ENCODE measurements at places on chromosomes 3 and 15.

DNA sequence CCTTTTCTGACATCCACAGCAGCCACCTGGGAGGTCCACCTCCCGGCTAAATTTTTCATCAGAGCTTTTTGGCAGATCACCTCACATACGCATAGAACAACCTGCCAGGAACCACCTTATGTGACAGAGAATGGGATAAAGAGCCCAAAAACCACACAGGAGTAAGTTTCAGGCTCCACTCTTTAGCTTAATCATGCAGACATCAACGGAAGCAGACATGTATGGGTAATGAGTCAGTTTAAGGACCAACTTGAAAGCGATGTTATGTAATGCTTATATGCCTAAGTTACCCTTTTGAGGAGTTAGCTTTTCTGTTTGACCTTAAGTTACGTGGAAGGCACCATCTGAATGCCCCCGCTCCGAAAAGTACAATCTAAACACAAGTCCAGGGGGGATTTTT, 183.3 kb upstream of the BHLHE40 start:
- no peak for DNase-seq

DNA sequence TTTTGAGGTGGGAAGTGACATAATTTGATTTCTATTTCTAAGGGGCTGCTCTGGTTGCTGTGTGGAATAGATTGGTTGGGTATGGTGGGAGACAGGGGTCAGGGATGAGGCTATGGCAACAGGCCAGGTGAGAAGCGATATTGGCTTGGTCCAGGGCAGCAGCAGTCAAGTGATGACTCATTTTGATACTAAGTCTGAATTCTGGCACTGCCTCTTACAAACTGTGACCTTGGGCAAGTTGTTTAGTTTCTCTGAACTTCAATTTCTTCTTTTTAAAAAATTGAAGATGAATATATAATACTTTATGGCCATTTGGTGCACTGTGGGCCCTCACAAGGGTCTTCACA, 40.4 kb upstream of the CLSTN2 start:
- no peak for DNase-seq

DNA sequence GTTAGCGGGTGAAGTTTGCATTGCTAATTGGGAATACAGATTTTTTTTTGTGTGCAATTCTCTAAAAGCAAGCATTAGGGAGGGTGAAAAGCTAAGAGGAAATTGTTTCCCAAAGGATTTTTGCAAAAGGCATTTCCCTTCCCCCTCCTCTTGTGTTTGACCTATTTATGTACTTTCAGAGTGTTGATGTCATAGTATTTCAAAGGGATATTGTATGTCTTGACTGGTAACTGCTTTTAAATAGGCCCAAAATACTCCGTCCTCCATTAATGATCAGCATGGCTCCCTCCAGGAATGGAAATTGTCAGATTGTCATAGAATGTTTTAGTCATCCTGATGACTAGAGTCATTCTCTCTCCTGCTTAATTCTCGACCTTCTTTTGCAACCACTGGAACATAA, 32.4 kb downstream of the TRIM71 start:
- DNase-seq: no peak

- DNase-seq: no peak
Measured at GRCh38 chr3:184379358-184380184, at the start of gene CHRD. Gene CHRD, plus strand, starts transcription at chr3:184380054. Its CDS starts 265 bp downstream, at chr3:184380319.

DNA sequence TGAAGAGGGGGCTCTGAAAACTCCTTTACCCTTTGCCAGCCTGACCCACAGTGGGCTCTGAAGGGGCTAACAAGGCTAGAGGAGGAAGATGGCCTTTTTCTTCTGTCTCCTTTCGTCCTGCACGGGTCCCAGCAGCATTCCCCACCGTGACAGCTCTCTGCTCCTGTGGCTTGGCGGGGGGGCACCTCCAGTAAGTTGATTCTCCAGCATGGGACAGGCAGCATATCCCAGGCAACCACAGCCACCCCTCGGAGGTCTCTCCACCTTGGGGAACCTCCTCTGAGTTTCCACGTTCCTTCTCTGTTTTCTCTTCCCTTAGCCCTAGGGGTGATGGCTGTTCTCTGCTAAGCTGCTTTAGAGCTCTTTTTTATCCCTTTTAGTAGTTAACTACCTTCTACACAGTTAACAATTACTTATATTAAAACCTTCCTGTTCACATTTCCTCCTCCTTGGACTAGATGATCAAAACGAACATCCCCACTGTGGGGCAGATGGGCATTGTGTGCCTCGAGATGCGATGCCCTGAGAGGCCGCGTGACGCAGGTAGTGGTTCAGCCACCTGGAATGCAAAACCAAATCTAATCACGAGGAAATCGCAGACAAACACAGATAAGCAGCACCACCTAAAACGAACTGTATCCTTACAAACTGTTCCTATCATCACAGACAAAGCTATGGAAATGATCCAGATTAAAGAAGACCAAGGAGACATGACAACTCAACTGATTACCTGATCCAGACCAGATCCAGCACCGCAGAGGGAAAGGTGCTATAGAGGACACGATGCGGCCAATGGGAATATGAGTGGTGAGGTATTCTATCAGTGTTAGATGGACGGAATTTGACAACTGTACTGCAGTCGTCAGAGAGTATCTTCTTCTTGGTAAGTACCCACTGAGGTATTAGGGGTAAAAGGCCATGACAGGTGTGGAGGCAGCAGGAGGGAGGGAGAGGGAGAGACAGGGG, 27.7 kb downstream of the TSPAN3 start:
- no peak for DNase-seq

Measured in glomerular endothelial cell (primary cell).